ENCODE measurements at places on chromosomes 5 and 9.

DNA sequence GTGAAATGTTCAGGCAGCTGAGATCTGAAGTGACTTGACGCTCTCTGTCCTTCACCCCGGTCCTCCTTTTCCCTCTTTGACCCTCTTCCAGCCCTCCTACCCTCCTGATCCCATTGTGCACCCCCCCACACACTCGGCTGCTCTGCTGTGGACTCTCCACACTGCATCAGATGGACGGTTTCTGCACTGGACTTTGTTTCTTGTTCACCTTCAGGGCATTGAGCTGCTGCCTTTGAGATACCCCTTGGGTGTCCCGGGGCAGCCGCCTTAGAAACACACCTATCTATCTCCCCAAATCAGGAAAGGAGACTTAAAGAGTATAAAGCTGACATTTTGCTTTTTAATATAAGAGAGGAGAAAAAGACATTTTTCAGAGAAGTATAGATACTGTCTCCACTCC is 27.5 kb downstream of the AMBP start:
- no peak for DNase-seq

GRCh38 chr9:116686693-116687073 is 422 bp upstream of the TRIM32 start:
- DNase-seq: no peak

DNA sequence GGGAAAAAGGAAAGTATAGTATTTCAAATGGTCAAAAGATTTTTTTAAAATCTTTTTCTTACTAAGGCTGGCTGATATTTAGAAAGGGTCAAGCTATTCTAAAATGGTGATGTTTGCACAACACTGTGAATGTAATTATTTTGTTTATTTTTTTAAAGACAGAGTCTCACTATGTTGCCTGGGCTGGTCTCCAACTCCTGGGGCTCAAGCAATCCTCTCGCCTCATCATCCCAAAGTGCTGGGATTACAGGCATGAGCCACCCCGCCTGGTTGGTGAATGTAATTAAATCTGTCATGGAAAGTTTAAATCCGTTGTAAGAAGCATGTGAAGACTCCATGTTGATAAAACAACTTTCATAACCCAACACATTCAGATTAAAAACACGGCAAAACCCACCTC is 2.6 kb downstream of the UBTD2 start:
- no peak for DNase-seq

DNA sequence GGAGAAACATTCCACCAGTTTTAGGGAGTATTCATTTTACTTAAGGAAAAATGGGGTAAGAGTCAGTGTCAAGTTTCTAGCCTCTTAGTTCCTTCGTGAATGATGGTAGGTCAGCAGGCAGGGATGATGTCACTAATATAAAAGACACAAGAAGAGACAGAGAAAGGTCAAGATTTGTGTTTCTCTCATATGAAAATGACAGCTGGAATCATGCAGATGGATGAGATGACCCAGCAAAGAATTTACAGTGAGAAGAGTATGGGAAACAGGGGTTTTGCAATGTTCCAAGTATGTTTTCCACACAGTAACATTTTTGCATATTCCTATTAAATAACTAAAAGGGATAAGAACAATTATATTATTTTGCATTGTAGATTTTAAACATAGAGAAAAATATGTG is 749.6 kb upstream of the DMAC1 start:
- no peak for DNase-seq

- DNase-seq: no peak
Measured at GRCh38 chr5:110623874-110624273, 102.6 kb downstream of the TMEM232 start.

- DNase-seq: no peak
Measured at GRCh38 chr5:149849966-149850910, 94.4 kb downstream of the PDE6A start.

DNA sequence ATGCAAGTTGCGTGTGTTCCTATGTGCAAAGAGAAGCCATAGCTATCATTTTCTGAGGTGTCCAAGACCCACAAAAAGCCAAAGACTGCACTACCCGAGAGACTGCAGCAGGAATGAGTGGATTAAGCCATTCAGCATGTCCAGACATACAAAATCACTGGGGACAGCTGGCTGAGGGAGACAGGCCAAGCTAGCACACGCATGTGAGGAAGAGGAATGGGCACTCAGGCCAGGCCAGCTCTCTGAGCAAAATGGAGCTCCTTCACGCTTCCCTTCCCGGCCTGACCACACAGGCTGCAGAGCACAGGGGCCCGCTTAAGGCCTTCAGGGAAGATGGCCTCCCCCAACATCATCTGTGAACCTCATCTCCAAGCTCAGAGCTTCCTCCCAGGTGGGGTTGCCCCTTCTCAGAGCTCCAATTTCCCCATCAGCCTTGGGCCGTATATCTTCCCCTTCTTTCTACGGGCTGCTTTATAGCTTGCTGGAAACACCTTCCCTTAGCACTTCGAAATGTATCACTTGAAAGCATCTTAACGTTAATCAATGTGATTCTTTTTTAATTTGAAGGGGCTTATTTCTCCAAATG is 8.4 kb downstream of the DCANP1 start:
- DNase-seq: no peak

DNA sequence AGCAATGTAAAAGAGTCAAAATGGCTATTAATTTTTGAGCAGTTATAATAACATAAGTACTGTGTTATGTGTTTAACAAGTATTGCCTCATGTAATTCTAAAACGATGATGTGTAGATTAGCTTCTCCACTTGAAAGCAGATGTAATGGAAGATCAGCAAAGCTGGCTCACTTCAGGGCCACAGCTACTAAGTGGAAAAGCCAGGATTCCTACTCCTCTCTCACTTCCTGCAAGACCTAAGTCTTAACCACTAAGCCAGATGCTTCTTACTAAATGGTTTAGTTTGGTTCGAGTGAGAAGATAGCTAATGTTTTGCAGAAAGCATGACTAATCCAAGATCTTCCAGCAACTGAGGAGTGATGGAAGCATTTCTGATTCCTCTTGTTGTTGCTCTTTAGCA is 15.7 kb upstream of the TNC start:
- no peak for DNase-seq

DNA sequence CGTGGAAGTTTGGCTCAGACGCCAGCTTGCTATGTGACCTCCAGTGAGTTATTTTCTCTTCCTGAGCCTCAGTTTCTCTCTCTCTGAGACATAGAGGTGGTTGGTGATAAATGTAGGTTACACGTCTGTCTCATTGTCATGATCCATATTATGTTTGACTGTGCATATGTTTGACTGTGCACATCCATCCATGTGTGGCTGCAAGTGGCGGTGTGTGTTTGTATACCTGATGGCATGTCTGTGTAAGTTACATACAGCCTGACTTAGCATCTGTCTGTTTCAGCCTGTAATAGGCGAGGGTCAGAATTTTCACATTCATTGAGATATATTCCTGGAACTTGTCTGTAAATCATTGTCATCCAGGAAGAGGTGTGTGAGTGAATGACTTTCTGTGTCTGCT is 3.3 kb downstream of the SPARC start:
- DNase-seq: no peak

GRCh38 chr5:52846182-52846842 is 58.6 kb downstream of the ITGA1 start:
- no peak for DNase-seq

- DNase-seq: no peak
Measured at GRCh38 chr5:157816682-157817386, 42.1 kb downstream of the CLINT1 start.

GRCh38 chr5:171857489-171857876 is 71.9 kb downstream of the SMIM23 start:
- no peak for DNase-seq

DNA sequence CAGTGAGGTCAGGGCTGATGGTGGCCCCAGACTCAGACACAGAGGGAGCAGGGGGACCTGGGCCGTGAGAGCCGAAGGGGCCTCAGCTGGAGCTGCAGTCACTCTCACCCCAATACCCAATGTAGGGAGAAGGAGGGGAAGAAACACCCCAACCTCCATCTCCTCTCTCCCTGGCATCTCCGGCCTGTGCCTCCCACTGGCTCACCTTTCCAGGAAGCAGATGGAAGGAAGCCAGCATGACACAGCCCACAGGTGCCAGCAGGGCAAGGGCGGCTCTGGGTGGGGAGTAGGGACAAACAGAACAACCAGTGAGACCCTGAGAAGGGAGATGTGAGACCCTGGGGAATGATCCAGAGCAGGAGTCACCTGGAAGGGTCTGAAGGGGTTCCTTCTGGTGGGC is 3.0 kb upstream of the CRB2 start:
- no peak for DNase-seq

DNA sequence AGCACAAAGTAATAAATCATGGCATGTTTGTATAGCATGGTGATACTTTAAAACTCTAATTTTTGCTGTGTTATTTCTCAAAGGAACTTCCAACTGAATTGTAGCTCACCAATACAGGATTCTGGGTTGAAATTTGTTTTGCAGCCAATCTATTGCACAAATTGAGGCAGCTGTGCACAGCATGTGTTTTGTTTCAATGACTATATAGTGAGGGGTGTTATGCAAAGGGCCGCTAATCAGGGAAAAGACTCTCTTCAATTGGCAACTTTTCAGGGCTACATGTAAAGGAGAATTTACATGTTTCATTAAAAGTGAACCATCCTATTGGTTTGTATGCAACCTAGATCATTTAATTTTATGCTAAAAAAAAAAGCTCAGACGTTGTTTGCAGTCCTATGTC is 44.6 kb downstream of the PLPPR1 start:
- no peak for DNase-seq

DNA sequence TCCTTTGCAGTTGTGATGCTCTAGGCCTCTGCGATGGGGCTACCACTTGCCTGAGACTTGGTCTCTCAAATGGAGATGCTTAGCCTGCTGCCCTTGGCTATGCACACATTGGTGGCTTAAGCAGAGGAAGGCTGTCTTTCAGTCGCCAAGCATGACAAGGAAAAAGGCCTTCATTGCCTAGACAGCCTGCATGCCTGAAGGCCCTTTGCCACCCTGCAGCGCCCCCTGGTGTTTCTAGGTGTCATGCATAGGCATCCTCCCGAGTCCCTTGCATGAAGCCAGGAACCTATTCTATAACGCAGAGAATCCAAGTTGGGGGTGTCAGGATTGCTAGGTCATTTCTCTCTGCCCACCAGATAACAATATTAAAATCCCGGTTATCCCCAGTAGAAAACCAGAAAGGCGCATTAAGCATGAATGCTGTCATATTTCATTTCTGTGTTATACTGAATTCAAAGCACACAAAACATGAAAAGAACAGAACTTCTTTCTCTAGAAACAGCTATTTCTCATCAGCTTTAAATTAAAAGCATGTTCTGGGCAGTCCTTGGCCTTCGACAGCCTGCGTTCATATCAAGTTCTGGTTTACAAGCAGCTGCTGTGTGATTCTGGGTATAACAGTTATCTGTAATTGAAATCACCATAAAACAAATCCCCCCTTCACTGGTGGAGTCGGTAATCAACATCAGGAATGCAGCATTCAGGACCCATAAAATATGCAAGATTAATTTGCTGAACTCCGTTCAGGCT is 59.7 kb upstream of the TRPC7 start:
- no peak for DNase-seq

DNA sequence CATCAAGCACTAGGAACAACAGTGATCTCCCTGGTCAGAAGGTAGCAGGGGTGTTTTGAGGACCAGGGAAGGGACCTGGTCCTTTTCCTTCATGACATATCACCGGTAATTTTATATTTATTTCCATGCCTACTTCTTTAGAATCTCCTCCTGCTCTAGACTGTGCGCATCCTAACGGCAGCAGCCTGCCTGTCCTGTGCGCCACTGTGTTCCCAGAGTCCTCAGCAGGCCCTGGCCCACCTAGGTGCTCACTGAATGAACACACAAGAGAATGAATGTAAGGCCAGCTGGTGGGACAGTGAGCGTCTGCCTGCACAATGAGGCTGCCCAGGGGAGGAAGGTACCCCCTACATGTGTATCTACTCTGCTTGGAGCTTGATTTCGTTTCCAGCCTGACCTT is 51.5 kb downstream of the C5orf15 start:
- no peak for DNase-seq

DNA sequence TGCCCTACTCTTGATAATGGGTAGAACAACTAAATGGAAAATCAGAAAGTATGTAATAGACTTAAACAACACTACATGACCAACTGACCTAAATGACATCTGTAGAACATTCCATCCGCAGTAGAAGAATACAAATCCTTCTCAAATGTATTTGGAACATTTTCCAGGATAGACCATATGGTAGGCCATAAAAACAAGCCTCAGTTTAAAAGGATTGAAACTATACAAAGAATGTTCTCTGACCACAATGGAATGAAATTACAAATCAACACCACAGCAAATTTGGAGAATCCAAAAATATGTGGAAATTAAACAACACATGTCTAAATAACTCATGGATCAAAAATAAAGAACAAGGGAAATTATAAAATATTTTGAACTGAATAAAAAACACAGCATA is 189.2 kb downstream of the NDUFS4 start:
- DNase-seq: no peak

- DNase-seq: no peak
Measured at GRCh38 chr9:37587521-37587920, 4.9 kb downstream of the TOMM5 start.

- no peak for DNase-seq
Measured at GRCh38 chr9:108103046-108103693, 613.6 kb upstream of the KLF4 start.

DNA sequence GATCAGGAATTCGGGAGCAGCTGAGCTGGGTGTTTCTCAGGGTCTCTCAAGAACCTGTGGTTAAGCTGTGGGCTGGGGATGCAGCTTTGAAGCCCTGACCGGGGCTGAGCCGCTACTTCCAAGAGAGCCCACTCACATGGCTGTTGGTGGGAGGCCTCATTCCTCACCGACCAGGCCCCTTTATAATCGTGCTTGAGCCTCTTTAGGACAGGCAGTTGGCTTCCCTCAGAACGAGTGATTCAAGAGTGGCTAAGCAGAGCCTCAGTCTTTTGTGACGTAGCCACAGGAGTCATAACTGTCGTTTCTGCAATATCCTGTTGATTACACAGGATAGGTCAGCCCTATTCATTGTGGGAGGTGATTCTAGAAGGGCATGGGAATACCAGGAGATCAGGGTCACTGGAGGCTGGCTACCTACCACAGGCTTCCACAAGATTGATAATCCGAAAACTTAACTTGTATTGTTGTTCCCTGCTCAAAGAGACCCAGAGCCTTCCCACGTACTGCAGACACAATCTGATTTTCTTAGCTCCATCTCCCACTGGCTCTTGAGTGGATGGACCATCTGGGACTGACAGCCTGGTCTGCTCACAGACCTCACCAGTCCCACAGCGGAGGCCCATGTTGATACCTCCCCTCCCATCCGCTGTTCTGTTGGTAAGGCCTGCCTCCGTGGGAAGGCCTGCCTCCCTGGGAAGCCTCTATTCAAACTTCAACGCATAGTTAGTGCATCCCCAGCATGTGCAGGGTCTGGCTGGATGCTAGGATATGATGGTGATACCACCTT is 3.0 kb upstream of the ERGIC1 start:
- no peak for DNase-seq

Data from stimulated activated CD8-positive, alpha-beta memory T cell treated with anti-CD3 and anti-CD28 coated beads, Interleukin-4, amount 100 ng/mL, for 4 hours (primary cell).